ENCODE measurements at places on chromosomes 3 and 15.

- DNase-seq, result no peak
Measured at GRCh38 chr15:100090411-100090810, 251.4 kb downstream of the ADAMTS17 start.

DNA sequence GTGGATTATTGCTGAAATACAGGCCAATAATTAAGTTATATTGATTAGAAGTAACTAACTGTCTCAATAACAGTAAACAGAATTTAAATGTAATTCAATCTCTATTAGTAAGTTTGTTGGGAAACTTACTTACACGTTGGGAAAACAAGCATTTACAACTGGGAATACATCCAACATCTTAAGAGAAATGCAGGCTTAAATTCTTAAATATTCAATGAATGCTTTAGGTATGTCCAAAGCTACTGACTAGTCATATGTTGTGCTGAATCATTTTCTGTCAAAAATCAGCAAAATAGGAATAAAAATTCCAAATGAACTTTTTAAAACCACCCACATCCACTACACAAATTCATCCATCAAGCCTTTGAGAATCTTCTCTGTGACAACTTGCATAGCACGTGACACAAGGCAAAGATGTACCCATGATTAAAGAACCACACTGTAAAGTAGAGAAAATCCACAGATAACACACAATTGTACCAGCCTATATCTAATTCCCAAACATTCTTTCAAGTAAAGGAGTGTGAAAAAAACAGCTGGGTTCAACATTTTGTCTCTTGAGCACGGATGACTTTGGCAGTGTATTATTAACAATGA is 60.0 kb downstream of the NMNAT3 start:
- DNase-seq, result no peak

GRCh38 chr3:95154766-95155165 is 1091.9 kb downstream of the NSUN3 start:
- no peak for DNase-seq

GRCh38 chr15:86077070-86077469 is 2.6 kb upstream of the AGBL1 start:
- no peak for DNase-seq

DNA sequence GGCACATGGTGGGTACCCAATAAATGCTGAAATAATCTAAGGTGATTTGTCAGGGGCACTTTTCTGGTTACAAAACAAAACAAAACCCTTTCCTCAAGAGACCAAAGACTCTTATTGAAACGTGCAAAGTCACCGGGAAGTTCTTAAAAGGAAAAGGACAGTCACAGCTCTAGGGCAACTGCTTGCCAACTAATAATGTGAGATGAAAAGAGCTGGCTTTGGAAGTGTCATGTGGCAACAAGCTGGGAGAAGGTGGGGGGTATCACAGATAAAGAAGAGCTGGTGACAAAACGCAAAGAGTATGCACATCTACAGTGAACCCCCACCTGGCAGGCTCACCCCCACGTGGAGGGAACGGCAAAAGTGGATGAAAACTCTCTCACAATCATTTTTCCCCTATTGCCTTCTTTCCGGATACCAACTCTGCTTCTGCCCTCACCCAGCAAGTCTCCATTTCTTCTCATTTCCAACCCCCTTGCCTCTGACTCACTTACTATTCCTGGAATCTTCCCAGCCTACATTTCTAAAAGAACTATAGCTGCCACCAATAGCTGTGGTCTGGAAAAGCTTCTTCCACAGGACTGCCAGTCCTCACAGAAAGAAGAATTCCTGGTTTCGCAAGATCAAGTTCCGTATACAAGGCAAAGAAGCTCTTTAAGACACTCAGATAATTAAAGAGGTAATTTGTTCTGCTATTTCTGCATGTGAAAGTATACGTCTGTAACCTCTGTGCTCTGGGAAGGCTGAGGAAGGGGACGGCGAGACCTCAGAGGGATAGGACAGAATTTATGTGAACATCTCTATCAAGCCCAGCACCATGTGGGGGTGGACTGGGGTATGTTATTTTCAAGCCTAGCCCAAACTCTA is 21.8 kb upstream of the ANPEP start:
- DNase-seq, result peak; percentile 80

- no peak for DNase-seq
Measured at GRCh38 chr3:149369991-149370866, 7.2 kb downstream of the TM4SF1 start.

DNA sequence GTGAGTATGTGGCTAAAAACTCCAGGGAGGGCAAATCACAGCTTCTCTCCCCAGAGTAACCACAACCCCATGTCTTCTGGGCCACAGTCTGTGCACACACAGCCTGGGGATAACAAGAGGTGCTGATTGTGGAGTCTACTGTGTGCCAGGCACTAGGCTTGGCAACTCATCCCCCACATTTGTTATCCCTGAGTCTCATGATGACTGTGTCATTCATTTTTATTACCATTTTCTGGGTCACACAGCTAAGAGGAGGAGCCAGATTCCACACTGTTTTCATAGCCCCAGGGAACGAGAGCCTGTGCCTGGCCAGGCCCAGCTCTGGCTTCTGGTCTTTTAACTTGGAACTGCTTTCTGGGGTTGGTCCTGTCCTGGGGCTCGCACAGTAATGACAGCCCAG is 34.5 kb downstream of the ESYT3 start:
- DNase-seq, result peak; percentile 13

Data from epithelial cell of proximal tubule (primary cell).